ENCODE measurements at places on chromosomes 11 and 22. TPM values are rescaled to one million over a fixed set of nuclear protein-coding genes. Genes with fewer than 3 reads are reported as not detected.
A peak's percentile ranks its signal among the peaks of the same experiment; 100 is the strongest.

DNA sequence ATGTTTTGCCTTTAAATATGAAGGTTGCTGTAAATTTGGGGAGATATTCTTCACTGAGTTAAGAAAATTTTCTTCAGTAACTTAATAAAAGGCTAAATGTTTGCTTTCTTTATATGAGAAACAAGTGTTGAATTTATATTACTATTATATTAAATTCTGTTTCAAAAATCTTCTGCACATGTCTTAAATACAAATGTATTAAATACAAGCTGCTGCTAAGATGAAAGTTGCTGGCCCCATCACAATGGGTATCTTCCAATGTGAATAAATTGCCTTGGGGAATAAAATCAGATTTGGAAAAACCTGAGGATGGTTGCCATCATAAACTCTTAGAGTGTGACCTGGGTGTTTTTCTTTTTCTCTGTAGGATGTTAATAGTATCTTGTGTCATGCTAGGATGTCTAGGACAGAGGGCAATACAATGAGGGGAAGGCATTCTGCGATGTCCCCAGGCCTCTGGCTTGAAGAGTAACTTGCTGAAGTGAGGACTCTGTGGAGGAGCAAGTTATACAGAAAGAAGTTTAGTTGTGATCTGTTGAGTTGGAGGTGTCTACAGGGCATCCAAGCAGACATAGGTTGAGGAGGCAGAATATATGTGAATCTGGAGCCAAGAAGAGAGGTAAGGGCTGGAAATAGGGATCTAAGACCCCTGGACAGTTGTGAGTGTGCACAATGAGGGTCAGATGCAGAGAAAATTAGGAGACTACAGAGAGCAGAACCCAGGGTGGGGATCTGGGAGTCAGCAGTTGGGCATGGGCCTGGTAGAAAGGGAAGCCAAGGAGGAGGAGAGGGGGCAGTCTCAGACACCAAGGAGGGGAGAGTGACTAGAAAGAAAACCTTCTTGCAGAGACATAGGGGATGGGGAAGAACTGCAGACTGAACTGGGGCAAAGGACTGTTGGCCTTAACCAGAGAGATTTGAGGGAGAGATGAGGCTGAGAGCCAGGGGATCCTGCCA lies 4.8 kb downstream of the IGLL5 start:
- H3K27me3 ChIP-seq = peaks cover 84% of the 10 kb centered on the region
- no peaks in the 10 kb centered on the region for H3K36me3 ChIP-seq
- H3K27ac ChIP-seq = no peak overlapping the region

DNA sequence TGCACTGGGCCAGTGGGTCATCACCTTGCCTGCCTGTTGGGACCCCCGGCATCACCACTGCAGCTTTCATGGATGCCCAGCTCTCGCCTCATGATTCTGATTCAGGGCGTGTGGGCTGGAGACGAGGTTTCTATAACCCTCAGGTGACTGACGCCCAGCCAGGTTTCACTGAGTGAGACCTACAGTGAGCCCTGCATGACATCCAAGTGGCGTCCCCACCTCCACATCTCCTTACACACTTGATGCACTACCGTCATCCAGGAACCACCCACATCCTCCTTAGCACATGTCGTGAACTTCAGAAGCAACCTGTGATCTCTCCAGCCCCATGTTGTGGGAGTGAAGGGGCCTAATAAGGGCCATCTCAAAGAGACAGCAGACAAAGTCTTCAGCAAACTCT lies 257.5 kb downstream of the CTTN start:
- no peak for DNase-seq
- H3K36me3 ChIP-seq = peaks cover 17% of the 10 kb centered on the region
- no peak overlapping the region for H3K4me3 ChIP-seq

DNA sequence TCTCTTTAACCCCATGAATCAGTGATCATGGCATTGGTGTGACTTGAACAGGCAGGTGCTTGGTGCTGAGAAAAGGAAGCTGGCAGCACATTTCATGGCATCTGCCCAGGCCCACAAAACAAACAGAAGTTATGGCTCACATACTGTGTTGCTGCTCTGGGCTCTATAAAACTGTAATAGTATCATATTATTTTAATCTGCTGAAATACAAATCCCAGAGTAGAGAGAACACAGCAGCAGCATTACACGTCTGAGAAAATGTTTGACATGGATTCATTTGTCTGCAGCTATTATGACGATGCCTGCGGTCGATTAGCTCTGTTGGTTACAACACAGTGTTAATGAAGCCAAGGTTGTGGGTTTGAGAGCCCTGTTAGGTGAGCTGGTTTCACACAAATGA lies 80.8 kb downstream of the ALX4 start:
- H3K4me1 ChIP-seq = no peaks in the 10 kb centered on the region
- DNase-seq = no peak
- no peaks in the 10 kb centered on the region for H3K36me3 ChIP-seq
- no peaks in the 10 kb centered on the region for H3K27me3 ChIP-seq

CDKN1C gene
- total RNA-seq = 35.0 TPM

- no peak overlapping the region for H3K4me3 ChIP-seq
- no peaks in the 10 kb centered on the region for H3K4me1 ChIP-seq
- no peak for DNase-seq
- peaks cover 15% of the 10 kb centered on the region for H3K36me3 ChIP-seq
- H3K27ac ChIP-seq = no peak overlapping the region
- H3K27me3 ChIP-seq = no peaks in the 10 kb centered on the region
These were observed 2.9 kb upstream of the IL18BP start for GRCh38 chr11:71995726-71996291.

SLC37A2 gene
- 2.2 TPM for total RNA-seq

PIK3IP1 gene
- 1.6 TPM for total RNA-seq

DNA sequence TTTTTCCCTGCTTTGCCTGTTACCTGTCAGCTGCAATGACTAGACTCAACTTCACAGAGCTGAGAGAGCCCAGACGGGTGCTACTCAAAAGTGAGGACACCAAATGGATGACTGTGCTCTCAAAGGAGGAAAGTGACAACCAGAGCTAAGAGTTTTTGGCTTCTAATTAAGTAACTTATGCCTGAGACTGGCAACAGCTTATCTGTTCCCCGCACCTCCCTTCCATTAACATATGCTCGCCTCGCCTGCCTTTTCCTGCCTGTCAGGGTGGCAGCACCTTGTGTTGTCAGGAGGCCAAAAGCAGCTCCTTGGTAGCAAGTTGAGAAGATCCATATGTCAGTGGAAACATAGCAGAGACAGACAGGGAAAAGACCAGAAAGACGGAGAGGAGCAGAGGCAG lies 573.9 kb upstream of the KIRREL3 start:
- no peak overlapping the region for H3K4me3 ChIP-seq
- H3K27ac ChIP-seq = no peak overlapping the region
- no peaks in the 10 kb centered on the region for H3K36me3 ChIP-seq
- H3K4me1 ChIP-seq = peaks cover 26% of the 10 kb centered on the region

DNA sequence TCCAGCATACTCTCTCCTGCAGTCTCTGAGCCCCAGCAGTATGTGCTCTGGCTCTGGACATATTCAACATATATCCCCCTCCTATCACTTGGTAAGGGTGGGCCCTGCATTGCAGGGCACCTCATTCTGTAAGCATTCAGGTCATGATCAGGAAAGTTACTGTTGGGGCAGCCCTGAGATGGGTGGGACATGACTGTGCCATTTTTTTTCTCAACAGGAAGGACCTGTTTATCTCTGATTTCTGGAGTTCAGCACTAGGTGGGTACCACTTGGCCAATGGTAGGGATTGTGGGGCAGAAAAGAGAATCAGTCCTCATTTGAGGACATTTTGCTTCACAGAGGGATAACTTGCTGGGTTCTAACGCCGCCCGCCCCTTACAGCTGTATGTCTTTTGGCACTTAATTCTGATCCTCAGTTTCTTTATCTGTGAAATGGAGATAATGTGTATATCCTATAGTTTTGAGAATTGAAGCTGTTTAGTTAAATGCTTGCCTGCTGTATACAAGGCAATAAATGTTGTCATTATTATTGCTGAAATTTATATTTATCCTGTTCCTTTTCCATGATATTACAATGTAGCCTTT lies 2.2 kb downstream of the SRRD start:
- H3K4me1 ChIP-seq = peaks cover 32% of the 10 kb centered on the region
- no peak for DNase-seq
- H3K27ac ChIP-seq = no peak overlapping the region
- H3K36me3 ChIP-seq = peaks cover 38% of the 10 kb centered on the region
- H3K4me3 ChIP-seq = peak overlapping the region; percentile 89

GRCh38 chr11:84747871-84748270 lies 879.3 kb downstream of the DLG2 start:
- H3K27ac ChIP-seq = no peak overlapping the region
- no peaks in the 10 kb centered on the region for H3K36me3 ChIP-seq
- no peaks in the 10 kb centered on the region for H3K27me3 ChIP-seq
- DNase-seq = no peak
- no peaks in the 10 kb centered on the region for H3K4me1 ChIP-seq

MMP8 gene
- total RNA-seq = not detected

DNA sequence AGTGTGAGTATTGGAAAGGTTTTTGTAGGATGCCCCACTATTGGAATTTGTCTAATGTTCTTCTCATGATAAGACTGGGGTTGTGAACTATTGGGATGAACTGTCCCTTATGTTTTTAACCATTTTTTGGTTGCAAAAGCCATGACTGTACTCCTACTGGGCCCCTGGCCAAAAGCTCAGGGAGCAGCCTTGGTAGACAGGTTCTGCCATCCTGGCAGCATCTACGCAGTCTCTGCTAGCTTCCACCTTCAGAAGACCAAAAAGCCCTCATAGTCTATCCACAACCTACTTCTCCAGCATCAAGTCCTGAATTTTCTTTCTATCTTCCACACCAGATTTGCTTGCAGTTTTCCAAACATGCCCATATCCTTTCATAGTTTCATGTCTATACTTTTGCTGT lies 211.8 kb downstream of the TENM4 start:
- H3K36me3 ChIP-seq = no peaks in the 10 kb centered on the region
- H3K4me1 ChIP-seq = peaks cover 16% of the 10 kb centered on the region
- no peak overlapping the region for H3K4me3 ChIP-seq
- no peak for DNase-seq
- no peak overlapping the region for H3K27ac ChIP-seq

- no peak overlapping the region for H3K4me3 ChIP-seq
- peaks cover 37% of the 10 kb centered on the region for H3K4me1 ChIP-seq
- H3K27ac ChIP-seq = no peak overlapping the region
- no peaks in the 10 kb centered on the region for H3K27me3 ChIP-seq
- H3K36me3 ChIP-seq = no peaks in the 10 kb centered on the region
These were observed 37.8 kb downstream of the PPFIBP2 start for GRCh38 chr11:7551571-7551970.

- no peaks in the 10 kb centered on the region for H3K27me3 ChIP-seq
- peaks cover 19% of the 10 kb centered on the region for H3K4me1 ChIP-seq
- no peak for DNase-seq
- no peak overlapping the region for H3K27ac ChIP-seq
- H3K36me3 ChIP-seq = peaks cover 4% of the 10 kb centered on the region
- no peak overlapping the region for H3K4me3 ChIP-seq
These were observed 19.1 kb downstream of the ARHGAP42 start for GRCh38 chr11:100706179-100706578.

- no peak overlapping the region for H3K27ac ChIP-seq
- peaks cover 24% of the 10 kb centered on the region for H3K27me3 ChIP-seq
- H3K36me3 ChIP-seq = peaks cover 2% of the 10 kb centered on the region
- peak overlapping the region; percentile 83 for H3K4me3 ChIP-seq
These were observed 2.0 kb upstream of the CDK2AP2 start for GRCh38 chr11:67510023-67510345.

DNA sequence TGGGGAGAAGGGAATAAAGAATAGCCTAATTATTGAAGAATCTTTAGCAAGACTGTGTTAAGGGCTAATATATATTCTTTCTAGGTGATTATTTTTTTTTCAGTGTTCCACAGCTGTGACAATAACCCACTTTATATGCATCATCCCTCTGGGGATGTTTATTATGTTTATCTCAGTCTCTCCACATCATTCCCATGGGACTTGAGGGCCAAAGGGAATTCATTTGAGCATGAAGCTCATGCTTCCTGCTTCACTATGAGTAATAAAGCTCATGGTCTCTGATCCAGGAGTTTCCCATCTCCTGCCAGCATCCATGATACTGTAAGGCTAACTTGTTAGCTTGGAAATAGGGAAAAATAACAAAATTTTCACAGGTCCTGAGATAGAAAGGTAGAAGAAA lies 1888.4 kb downstream of the LRRC4C start:
- H3K36me3 ChIP-seq = peaks cover 37% of the 10 kb centered on the region
- no peak for DNase-seq
- no peaks in the 10 kb centered on the region for H3K4me1 ChIP-seq
- H3K27ac ChIP-seq = no peak overlapping the region
- 0 out of 2 replicates have a peak, but pooled peaks cover 3% of the 10 kb centered on the region for H3K27me3 ChIP-seq
- no peak overlapping the region for H3K4me3 ChIP-seq

DNA sequence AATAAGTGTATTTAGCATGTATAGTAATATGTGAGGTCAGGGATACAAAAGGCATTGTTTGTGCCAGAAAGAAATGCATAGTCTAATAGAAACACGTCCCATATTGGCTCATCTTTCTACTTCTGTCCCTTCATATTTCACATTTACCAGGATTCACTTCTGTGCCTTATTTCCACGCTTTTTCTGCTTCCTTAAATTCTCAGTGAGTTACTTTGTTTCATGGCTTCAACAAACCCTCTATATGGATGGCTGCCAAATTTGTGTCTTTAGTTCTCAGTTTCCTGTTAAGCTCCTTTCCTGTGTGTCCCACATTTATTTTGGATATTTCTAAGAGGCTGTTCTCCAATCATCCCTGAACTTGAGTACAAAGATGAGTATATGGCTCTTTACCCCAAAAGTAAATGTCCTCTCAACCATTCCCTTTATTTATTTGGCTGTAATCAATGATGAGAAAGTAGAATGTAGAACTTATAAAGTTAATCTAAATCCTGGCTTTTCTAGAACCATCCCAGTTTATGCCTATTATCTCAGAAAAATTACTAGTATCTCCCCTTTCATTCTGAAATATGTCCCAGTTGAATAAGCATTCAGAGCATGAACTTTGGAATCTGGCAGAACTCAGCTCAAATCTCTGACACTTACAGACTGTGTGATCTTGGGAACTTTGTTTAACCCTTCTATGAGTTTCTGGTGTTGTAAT lies 23.5 kb downstream of the OR8B12 start:
- H3K27me3 ChIP-seq = peaks cover 5% of the 10 kb centered on the region
- H3K36me3 ChIP-seq = no peaks in the 10 kb centered on the region
- no peaks in the 10 kb centered on the region for H3K4me1 ChIP-seq
- no peak for DNase-seq
- H3K4me3 ChIP-seq = no peak overlapping the region

All from WTC11 (cell line).